ENCODE measurements at places on chromosomes 3 and 15.

DNA sequence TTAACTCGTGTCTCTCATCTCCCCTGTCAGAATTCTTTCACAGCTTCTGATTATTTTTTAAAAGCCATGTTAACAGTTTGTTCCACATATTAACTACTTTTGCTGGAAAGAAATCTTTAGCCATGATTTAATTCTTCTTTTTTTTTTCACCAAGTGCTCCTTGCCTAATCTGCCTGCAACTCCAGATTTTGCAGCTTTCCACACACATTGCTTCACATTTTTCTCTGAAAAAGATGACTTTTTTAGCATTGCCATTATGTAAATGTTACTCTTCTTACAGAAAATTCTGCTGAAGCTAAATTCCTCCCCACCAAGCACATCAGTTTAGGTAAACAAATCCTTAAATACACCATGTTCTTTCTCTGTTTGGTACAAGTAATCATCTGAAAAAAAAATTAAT is 23.4 kb upstream of the PPARG start:
- no peak for DNase-seq

DNA sequence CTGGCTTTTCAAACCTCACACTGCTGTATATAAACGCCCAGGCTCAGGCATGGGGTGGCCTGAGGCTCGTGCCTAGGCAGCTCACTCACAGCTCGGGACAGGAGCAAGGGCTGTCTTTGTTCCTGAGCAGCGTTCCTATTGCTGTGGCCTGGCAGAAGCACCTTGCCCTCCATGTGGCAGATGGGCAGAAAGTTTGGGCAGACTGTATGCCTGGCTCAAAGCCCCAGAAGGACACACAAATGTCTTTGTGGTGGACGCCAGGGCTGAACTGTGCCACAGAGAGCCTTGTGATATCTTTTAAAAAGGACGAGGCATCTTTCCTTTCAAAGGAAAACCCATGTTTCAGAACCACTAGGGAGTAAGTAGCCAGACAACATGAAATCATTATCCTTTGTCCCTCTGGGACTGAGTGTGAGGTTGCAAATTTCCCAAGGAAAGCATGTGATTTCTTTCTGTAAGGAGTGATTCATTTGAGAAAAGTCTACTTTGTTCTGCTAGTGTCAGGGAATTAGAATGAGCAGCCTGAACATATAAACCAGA is 29.3 kb upstream of the UBE2E1 start:
- no peak for DNase-seq

DNA sequence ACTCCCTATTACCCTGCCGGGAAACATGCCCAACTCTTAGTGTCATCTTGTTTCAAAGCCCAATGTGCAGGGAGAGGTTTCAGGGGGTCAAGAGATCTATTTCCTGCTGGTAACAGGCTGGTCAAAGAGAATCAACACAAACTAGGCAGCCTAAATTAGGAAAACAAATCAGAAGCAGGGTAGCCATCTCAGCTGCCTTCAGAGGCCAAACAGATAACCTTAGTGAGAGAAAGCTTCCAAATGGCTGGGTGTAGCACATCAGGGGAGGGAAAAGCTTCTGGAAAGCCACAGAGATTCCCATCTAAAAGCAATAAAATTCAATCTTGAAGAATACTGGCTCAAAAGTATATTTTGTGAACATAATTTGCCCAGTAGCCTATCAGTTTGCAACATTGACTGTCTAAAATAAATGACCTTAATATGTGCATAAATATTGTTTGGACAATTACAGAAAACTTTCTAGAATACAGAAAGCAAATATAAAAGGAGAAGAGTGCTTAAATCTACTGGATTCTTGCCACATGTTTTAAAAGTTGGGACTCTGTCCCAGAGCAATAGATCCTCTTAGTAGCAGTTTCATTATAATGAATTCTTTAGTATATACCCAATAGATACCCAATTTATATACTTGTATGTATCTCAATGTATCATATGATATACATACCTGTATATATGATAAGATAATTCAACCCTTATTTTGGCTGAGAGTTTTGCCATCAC is 371.9 kb upstream of the RARB start:
- DNase-seq, result no peak

GRCh38 chr3:39000008-39000450 is 51.7 kb downstream of the SCN11A start:
- DNase-seq, result no peak

DNA sequence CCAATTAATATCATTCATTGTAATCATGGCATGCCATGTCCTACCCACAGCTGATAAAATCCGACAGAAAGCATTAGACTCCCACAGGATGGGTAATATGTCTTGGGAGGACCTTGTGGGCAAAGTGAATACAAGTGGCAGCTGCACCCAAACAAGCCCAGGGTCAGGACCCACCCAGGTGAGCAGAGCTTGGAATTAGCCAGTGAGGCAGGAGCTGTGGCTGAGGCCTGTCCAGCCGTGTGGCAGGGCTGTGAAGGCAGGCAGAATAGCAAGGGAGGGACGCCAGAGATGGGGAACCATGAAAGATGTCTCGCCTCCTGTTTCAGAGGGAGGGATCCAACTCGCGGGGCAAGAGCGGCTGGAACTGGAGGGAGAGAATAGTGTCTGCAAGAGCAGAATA is 74.5 kb downstream of the PPCDC start:
- no peak for DNase-seq

- no peak for DNase-seq
These were observed 190.7 kb downstream of the TNIK start for GRCh38 chr3:171269542-171269941.

DNA sequence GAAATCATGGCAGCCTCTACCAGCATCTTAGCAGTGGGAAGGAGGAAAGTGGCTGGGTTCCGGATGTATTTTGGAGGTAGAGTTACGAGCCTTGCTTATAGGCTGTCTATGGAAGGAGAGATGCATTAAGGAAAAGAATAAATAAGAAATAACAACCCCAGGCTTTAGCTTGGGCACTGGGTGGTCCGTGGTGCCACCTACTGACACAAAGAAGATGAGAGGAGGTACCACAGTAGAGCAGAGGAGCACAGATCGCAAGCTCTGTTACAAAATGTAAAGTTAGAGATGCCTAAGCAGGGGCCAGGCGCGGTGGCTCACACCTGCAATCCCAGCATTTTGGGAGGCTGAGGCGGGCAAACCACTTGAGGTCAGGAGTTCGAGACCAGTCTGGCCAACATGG is 74.8 kb downstream of the TMEM39A start:
- DNase-seq, result no peak

- no peak for DNase-seq
These were observed 42.8 kb upstream of the SMAD3 start for GRCh38 chr15:67022587-67023105.

DNA sequence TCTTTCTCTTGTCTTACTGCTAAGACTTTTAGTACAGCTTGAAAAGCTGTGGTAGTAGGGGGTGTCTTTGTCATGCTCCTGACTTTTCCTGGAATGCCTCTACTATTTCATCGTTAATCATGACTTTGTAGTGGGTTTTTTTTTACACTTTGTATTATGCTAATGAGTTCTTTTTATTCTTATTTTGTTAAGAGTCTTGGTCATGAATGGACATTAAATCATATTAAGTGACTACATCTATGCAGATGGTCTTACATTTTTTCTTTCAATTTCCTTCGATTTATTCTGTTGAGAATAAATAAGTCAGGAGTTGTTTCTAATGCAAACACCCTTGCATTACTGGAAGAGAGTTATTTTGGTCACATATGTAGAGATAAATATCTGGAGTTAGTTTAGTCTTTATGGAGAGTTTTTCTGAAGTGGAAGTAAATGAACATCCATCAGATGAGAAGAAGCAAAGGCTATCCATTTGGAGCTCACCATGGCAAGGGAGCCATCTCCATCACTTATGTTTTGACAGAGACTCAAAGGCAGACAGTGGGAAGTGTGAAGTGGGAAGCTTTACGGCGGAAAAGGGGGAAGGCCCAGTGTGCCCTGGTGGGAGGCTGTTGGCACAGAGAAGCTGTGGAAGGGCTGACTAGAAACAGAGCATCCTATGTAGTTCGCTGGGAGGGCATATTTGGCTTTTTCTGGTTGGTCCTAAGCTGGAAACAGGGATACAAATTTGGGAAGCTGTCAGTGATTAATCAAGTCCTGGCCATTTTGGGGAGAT is 73.1 kb upstream of the PRR23E start:
- no peak for DNase-seq

GRCh38 chr3:6781092-6781491 is 79.8 kb upstream of the GRM7 start:
- DNase-seq, result no peak

GRCh38 chr15:86164232-86164898 is 84.7 kb downstream of the AGBL1 start:
- no peak for DNase-seq

DNA sequence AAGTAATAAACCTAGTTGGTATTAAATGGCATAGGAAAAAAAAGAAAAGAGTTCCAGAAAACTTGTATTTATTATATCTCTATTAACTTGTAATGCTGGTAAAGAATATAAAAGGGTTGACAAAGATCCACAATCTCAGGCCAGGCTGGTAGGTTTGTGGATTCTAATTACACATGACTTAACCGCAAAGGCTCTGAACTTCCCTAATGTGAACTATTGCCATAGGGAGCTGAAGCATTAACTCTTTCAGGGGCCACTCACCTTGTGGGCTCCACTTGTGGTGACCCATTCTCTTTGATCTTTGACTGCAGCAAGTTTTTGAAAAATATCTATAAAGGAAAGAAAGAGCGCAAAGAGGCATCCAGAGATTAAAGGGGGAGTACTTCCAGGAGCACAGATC is 58.5 kb downstream of the NEK10 start:
- DNase-seq, result no peak

All from testis (tissue), 5 donors.